Activated CD8-positive, alpha-beta memory T cell treated with anti-CD3 and anti-CD28 coated beads, Interleukin-2, amount 10 ng/mL, durations not matched to agents 7 days and 5 days (primary cell): ENCODE measurements at places on chromosomes 11 and 22.

DNA sequence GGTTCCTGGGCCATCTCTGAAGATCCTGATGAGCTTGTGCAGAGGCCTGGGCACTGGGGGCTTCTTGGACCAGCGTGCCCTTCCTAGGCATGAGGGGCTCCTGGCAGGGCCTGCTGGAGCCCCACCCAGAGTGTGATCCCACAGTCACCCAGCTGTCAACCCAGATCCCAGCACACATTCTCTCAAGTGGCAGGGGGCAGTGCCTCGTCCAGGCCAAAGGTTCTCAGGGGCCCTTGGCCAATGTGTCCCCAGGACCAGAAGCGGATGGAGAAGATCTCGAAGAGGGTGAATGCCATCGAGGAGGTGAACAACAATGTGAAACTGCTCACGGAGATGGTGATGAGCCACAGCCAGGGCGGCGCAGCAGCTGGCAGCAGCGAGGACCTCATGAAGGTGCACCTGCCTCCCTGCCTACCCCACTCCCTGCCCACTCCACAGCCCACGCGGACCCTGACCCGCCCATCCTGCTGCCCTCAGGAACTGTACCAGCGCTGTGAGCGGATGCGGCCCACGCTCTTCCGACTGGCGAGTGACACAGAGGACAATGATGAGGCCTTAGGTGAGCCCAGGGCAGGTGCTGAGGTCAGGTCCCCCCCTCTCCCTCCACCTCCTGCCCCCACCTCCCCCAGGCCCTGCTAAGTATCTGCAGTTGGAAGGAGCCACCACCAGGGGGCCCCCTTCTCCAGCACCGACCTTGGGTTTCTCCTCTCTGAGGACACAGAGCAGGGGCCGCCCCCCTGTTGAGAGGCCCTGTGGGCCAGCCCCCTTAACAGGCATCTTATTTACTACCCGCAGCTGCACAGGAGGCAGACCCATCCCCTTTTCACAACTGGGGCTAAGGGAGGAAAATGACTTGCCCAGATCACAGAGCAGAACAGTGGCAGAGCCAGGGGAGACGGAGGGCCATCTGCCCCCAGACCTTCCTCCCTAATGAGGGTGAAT lies 14.7 kb downstream of the GGA1 start:
- peak; percentile 86 for DNase-seq

DNA sequence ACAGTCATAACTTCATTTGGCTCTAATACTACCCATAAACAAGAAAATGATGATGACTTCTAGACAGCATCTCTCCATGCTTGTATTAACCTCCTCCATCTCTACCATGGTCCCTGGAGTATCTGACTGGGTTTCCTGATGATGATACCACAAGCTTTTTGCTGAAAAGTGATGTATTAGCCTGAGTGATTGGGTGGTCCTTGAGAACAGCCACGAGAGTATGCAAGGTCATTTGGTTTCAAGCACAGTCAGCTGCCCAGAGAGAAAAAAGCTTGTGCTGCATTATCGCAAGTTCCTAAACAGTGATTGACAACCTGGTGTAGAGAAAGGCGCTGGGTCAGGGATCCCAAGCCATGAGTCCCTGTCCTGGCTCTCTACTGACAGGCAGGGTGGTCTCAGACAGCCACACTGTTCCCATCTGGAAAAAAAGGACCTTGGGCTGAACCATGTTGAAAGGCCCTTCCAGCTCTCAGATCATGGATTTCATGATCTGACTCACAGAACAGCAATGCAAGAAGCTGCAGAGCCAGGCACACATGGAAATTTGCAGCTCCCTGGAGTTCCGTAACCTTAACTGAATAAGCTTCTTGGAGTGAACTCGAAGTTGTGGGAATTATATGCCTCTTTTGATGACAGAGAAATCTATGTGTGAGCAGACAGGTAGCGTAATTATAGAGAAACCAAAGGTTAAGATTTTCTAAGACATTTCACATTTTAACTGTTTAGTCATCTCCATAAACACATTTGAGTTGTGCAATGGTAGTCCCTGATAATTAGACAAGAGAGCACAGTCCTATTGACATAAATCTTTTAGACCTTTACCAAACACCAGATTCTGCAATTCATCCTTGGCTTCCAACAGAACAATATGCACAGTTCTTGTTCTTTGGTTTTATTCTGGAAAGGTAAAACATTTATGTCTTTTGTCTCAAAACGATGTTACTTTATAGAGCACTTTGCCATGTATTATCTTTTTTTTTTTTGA lies 54.1 kb upstream of the UBASH3B start:
- no peak for DNase-seq

GRCh38 chr11:75839851-75840250 lies 24.8 kb downstream of the UVRAG start:
- no peak for DNase-seq

- no peak for DNase-seq
These were observed 23.4 kb downstream of the KIAA1671 start for GRCh38 chr22:24975813-24976341.
